ENCODE measurements at places on chromosomes 1 and 21. TPM values are rescaled to one million over a fixed set of nuclear protein-coding genes. Genes with fewer than 3 reads are reported as not detected.
A peak's percentile ranks its signal among the peaks of the same experiment; 100 is the strongest.

Gene CFH
- 982 TPM for total RNA-seq

Gene SPRR1A
- total RNA-seq = not detected

Gene PRKCZ
- total RNA-seq = 33.2 TPM

Gene MMP23B
- 5.9 TPM for total RNA-seq

Gene AADACL3
- not detected for total RNA-seq

Gene LRRN2
- 10.3 TPM for total RNA-seq

Gene CELA3B
- not detected for total RNA-seq

Gene HAPLN2
- total RNA-seq = 7.3 TPM

Gene ATP1A2
- 281 TPM for total RNA-seq

- DNase-seq = peak; percentile 8
Measured at GRCh38 chr21:21051109-21052055, 53.2 kb downstream of the NCAM2 start.

DNA sequence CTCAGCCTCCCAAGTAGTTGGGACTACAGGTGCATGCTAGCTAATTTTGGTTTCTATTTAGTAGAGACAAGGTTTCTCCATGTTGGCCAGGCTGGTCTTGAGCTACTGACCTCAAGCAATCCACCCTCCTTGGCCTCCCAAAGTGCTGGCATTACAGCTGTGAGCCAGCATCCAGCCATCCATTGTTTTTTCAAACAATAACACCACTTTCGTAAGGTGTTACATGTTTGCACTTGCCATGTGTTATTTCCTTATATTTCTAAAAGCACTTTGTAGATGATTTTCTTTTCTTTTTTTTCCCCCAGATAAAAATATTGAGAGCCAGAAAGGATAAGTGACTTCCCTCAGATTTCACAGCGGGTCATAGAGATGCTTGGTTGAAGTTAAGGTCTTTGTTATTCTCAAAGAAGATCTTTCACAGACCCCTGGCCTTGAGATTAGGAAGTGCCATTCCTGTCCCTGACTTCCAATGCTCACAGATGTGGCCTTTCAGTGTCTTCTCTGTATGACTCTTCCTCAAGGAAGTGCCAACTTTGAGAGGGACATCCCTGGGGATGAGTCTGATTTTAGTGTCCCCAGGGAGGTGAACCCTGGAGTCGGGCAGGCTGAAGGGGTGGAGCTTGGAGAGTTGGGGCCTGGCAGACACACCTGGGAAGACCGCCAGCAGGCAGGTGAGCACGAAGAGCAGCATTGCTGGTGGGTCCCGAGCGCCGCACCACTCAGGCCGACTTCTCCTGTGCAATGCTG lies 6.3 kb downstream of the PIGR start:
- DNase-seq = no peak

DNA sequence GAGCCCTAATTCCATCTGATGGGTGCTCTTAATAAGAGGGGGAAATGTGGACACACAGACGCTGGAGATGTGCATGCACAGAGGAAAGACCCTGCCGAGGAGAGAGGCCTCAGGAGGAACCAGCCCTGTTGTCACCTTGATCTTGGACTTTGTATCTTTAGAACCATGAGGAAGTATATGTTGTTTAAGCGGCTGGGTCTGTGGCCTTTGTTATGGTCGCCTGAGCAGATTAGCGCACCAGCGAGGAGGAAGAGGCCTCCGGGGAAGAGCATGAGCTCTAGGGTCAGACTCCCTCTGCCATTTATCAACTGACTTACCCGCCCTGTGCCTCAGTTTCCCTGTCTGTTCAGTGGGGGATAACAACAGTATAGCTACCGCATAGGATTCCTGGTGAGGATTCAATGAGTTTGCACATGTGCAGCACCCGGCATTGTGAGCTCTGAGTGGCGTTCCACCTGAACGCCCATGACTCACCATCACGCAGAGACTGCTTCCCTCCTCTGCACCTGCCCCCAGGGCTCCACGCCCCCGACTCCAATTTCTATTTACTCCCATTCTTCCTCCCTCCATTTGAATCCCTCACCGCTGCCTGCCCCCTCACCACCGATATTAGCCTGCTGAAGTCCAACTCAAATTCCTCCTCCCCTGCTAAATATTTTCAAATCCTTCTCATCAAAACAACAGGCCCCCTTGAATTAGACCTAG lies 67.2 kb downstream of the ATP5PO start:
- no peak for DNase-seq

DNA sequence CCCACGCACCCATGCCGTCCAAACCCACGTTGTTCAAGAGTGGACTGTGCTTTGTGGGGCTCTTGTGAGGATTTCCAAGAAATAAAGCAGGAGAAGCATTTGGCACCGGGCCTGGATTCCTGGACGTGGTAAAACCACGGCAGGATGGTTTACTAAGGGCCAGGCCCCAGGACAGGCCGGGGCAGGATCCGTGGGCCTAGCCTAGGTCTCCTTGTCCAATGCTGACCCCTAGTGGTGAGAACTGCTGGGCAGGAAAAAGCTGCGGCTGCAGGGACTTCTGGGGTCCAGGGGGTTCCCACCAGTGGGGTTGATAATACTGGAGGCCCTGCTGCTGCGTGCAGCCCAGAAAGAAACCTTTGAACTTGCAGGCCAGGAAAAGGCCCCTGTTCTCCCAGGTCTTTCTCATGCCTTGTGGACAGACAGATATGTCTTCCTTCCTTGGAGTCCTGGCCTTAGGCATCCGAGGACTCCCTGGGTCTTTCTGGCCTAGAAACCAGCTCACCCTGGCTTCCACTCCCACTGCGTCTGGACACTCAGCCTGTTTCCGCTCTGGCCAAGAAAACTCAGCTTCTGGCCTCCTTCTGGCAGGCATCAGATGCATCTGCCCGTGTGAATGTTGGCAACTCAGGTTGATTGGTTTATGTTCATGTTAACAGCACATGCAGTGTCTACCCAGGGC lies 106.9 kb upstream of the TMEM51 start:
- DNase-seq = peak; percentile 89

DNA sequence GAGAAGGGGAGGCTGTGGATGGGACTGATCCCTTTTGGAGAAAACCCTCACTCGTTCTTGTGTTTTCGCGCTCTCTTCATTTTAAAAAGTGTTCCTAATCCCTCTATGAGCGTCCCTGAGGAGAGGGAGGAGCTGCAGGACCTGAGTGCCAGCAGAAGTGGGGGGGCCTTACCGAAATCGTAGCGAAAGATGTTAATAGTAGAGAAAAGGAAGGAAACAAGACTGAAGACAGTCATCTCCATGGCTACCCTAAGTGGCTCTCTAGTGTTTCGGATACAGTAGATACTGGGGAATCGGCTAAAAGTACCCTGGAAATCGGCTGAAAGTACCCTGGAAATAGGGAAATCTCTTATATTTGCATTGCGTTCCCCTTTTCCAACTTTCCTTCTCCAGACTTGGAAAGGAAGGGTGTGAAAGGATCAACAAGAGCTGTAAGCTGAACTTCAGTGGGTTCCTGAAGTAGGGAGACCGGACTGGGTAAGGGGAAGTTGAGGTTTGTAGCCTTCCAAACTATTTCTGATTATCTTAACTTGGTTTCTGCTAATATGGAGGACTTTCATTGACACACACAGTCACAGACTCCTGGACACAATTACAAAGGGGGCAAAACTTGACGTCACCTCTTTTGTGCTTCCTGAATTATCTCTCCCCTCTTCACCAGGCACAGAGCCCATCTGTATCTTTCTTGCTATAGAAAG lies 486 bp upstream of the DSTYK start:
- DNase-seq = no peak

- DNase-seq = no peak
Measured at GRCh38 chr1:109521002-109521951, 11.8 kb upstream of the AMIGO1 start.

DNA sequence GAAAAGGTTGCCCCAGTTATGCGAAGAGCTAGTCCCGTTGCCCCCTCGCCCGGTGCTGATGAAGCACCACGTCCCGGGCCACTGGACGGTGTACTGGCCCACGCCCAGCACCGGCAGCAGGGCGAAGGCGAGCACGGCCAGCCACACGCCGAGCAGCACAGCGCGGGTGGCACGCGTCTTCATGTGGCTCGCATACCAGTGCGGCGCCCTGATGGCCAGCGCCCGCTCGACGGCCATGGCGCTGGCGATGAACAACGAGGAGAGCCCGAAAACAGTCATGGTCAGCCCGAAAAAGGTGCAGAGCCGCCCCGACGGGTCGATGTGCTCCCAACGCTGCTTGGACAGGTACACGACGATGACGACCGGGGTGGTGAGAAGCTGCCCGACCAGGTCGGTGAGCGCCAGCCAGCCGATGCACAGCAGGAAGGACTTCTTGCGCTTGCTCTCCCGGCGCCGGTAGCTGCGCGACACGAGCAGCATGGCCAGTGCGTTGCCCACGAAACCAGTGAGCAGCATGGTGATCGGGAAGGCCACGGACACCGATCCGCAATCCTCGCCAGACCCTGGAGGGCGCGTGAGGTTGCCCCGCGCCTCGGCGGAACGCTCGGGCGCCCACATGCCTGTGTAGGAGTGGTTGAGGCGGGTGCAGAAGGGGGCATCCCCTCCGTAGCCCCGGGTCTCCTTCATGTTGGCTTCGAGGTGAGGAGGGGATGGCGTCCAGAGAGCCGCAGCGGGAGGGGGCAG lies 553 bp downstream of the PTGER3 start:
- DNase-seq = peak; percentile 45

- DNase-seq = peak; percentile 88
Measured at GRCh38 chr1:153796786-153797659, 21.8 kb downstream of the SLC27A3 start.

DNA sequence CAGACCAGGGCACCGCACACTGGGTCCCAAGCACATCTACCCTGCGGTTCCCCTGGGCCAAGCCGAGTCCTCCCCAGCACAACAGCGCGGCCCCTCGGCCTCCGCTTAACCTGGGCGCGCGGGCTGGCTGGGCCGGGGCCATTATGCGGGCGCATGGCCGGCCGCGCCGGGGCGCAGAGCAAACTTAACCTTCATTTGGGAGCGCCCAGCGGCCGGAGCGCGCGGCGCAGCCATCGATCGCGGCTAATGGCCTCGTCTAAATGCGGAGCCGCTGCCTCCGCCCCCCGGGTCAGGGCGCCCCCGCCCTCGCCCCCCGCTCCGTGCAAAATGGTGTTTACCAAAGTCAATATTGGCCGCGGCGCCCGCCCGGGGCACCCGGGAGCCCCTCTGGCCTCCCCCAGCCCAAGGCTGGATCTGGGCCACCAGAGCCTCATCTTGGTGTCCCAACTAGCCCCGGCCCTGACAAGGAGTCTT lies 272.1 kb downstream of the TRABD2B start:
- DNase-seq = no peak

DNA sequence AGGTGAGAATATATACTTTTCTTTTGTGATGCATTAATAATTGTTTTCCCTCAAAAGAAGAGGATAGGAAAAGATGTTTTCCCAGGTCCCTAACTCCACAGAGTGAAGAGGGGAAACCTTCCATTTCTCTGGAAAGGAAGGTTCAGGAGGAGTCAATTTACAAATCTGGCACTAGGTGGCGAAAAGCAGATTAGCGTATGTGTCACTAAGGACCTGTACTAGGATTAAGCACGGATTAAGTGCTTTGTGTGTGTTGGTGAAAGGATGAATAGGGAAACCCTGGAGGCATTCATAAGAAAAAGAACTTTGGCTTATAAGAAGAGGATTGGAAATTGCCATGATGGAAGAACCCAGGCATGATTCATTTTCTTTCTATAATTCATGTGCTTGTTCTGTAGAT lies 410.1 kb upstream of the PLXNA2 start:
- no peak for DNase-seq

GRCh38 chr1:1039145-1039910 lies 19.4 kb downstream of the AGRN start:
- no peak for DNase-seq

GRCh38 chr21:15943009-15943666 lies 213.4 kb downstream of the USP25 start:
- DNase-seq = no peak

- DNase-seq = no peak
Measured at GRCh38 chr1:91610789-91611188, 110.1 kb downstream of the CDC7 start.

GRCh38 chr1:214506972-214507431 lies 44.4 kb downstream of the PTPN14 start:
- DNase-seq = no peak

- DNase-seq = peak; percentile 31
Measured at GRCh38 chr1:25560788-25561187, 17.4 kb downstream of the LDLRAP1 start.

DNA sequence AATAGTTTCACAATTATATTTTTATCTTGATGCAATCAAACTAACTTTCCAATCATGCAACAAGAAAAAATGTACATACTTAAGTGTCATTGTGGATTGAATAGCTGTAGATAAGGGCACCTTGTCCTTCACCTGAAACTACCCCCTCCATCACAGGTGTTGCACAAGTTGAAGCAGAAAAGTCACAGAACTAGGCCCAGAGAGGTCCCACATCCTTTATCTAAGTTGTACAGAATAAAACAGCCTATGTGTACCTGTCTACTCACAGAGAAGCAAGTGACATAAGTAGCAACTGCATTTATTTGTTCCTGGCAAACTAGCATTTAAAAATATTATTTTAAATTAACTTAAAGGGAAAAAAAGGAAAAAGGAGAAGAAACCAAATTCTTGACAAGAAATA lies 256.8 kb downstream of the FAF1 start:
- DNase-seq = no peak

GRCh38 chr1:218034468-218034867 lies 250.6 kb upstream of the RRP15 start:
- no peak for DNase-seq

DNA sequence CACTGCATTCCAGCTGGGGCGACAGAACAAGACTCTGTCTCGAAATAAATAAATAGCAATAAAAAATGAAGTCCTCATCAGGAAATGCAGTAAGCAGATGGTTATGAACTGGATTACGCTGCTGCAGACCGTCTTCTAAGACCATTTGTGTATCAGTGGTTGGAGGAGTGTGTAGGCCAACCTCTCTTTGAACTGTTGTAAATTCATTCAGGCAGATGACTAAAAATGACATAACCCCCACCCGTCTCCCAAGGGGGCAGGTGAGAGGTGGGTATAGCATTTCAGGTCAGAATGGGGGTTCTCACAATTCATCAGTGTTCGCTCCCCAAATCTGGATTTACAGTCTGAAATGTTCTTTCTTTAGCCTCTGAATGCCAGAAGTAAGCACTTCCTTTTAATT lies 177.3 kb downstream of the KIF26B start:
- DNase-seq = no peak

DNA sequence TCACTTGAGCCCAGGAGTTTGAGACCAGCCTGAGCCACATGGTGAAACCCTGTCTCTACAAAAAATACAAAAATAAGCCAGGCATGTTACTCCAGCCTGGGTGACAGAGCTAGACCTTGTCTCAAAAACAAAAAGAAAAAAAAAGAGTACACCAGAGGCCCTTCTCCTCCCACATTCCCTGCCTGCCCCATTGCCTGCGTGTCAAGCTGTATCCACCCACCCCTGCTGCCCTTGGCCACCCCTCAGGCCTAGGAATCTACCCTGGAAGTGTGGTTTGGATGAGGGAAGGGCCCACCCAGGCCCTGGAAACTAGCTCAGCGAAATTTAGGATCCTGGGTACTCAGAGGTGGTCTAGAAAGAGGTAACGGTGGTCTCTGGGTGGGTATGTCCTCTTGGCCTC lies 25.7 kb upstream of the WASF2 start:
- DNase-seq = no peak

- DNase-seq = no peak
Measured at GRCh38 chr1:208157769-208158168, 86.4 kb downstream of the PLXNA2 start.

GRCh38 chr1:181987334-181987895 lies 74.1 kb downstream of the ZNF648 start:
- no peak for DNase-seq

Data from spinal cord (tissue), 10 donors.